ELR (cell line): ENCODE measurements at places on chromosomes 12 and 14.
A peak's percentile ranks its signal among the peaks of the same experiment; 100 is the strongest.

- DNase-seq, result no peak
Measured at GRCh38 chr12:69243099-69244084, 4.0 kb downstream of the CPSF6 start.

DNA sequence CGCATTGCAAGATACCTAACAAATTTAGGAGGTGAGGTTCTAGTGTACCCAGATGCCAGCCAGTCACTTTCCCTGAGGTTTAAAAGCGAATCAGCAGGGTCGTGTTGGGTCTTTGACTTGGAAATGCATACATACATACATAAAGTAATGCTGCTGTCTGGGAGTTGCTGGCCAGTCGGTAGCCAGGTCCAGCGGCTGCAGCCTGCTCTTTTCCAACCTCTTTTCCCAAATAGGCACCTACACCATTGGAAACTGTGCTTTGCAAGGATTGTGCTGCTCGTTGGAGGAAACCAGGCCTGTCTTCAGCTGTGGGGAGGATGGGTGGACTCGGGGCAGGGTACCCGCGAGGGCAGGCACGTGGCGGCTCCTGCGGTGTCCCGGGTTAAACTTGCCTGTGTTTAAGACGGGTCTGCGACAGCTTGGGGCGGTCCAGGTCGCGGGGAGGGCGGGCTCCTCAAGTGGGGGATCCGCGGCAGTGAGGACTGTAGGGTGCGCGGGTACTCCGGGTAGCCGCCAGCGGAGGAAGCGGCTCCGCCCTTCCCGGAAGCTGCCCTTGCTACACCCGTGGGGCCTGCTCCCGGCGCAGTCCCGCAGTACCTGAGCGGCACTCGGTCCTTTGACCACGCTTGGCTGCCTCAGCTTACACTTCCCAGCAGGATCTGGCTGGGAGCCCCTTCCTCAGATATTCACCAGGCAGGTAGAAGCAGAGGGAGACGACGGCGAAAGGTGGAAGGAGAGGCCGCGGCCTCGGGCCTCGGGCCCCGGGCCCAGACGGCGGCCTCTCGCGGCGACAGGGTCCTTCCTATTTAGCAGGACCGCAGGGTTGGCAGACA lies 2.7 kb downstream of the TTC6 start:
- DNase-seq, result no peak

- no peak for DNase-seq
Measured at GRCh38 chr12:124750149-124750656, 113.5 kb downstream of the SCARB1 start.

- no peak for DNase-seq
Measured at GRCh38 chr14:36879558-36879957, 217.9 kb downstream of the PAX9 start.

DNA sequence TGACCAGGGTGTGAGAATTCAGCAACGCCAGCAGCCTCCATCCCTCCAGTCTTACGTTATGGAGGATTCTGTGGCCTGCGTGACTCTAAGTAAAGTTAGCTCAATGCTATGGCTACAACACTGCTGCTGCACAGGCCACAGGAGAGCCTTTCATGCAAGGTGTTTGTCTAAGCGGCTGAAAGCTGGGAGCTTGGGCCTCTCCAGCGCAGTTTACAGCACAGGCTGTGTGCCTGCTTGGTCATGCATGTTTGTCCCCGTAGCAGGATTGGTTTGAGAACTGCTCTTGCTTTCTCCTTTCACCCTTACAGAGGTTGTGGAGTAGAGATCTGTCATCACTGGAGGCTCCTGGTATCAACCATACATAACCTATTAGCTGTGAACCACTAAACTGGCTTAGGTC lies 113.1 kb upstream of the TMCC3 start:
- no peak for DNase-seq

DNA sequence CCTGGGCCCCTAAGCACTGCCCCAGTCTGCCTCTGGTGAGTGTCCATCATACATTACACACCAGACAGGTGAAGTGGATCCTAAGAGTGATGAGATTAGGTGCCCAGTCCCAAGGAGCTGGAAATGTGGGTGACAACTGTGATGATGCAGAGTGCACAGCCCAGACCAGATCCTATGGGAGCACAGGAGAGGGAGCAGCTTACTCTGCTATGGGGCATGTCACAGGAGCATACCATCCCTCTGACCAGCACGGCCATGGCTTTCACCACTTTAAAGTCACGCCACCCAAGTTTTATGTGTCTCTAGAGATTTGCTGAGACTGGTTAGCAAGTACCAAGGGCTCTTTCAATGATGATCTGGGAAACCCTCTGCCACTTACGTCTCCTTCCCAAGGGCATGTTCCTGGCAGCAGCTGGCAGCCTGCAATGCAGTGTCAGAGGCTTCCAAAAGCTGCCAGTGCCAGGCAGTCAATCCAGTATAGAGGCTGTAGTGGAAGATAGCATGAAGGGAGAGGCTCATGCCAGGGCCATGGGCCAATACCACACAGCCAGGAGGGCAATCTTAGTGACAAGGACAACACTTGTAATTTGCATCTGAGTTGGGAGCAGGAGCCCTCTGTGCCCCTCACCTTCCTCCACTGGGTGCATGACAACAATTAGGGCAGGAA lies 40.2 kb downstream of the STAB2 start:
- no peak for DNase-seq

DNA sequence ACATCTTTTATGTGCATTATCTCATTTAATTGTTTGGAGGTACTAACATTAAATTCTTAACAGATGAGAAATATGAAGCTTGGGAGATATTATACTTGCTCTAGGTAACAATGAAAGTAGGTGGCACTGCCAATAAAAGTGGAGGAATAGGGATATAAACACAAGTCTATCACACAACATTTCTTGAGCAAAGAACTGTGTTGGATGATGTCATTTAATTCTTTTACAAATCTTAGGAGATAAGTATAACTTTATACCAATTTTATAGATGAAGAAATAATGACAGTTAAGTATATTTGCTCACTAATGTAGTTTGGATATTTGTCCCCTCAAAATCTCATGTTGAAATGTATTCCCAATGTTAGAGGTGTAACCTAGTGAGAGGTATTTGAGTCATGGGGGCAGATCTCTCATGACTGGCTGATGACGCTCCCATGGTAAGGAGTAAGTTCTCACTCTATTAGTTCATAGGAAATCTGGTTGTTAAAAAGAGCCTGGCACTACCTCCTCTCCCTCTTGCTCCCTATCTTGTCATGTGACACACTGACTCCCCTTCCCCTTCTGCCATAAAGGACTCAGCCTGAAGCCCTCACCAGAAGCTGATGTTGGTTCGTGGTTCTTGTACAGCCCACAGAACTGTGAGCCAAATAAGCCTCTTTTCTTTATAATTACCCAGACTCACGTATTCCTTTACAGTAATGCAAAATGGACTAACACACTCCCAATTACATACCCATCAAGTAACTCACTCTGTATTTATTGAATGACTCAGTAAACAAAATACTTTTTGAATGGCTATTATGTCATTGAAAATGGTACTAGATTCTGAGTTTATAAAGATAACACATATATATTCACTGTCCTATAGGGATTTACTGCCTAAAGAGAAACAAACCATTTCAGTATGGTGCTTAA lies 146.8 kb upstream of the KITLG start:
- DNase-seq, result peak; percentile 81

- DNase-seq, result no peak
Measured at GRCh38 chr12:132685400-132685799, 1.7 kb downstream of the POLE start.

- DNase-seq, result no peak
Measured at GRCh38 chr14:70415788-70416187, 1.1 kb downstream of the SYNJ2BP start.

DNA sequence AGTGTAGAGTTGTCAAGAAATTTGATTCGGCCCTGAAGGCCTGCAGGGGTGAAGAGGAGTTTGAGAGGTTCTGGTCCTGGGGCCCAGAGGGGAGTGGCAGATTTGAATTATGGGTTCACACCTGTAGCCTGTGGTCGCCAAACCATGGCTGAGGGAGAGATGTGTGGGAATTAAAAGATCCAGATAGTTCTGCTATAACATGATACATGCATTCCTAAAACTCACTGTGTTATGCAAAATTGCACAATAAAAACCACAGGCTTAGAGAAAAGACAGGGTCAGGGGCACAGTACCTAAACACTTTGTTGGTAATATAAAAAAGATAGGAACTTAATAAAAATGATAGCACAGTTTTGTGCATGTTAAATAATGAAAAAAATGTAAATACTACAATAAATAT lies 106.2 kb downstream of the TMEM30B start:
- peak; percentile 76 for DNase-seq

GRCh38 chr12:105334582-105334981 lies 4.1 kb downstream of the C12orf75 start:
- DNase-seq, result peak; percentile 92

DNA sequence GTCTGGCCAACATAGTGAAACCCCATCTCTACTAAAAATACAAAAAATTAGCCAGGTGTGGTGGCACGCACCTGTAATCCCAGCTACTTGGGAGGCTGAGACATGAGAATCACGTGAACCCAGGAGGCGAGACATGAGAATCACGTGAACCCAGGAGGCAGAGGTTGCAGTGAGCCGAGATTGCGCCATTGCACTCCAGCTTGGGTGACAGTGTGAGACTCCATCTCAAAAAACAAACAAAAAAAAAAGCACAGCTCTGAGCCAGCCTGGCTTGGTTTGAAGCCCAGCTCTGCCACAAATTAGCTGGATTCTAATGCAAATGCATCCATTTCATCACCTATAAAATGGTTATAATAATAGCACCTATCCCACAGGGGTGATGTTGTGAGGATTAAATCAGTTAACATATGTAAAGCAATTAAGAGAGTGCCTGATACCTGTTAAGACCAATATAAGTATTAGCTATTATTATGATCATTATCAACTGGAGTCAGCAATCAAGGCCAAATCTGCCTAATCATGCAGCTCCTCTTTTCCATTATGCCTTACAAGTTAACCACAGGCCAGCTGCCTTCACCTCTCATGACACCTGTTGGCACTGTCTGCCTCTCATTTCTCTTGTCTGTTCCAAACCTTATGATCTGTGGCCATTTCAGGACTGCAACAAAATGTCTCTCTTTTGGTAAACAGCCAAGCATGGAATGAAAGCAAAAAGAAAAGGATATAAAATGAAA lies 2.1 kb downstream of the GNPTAB start:
- no peak for DNase-seq

GRCh38 chr14:28361486-28361885 lies 405.1 kb upstream of the FOXG1 start:
- DNase-seq, result no peak

DNA sequence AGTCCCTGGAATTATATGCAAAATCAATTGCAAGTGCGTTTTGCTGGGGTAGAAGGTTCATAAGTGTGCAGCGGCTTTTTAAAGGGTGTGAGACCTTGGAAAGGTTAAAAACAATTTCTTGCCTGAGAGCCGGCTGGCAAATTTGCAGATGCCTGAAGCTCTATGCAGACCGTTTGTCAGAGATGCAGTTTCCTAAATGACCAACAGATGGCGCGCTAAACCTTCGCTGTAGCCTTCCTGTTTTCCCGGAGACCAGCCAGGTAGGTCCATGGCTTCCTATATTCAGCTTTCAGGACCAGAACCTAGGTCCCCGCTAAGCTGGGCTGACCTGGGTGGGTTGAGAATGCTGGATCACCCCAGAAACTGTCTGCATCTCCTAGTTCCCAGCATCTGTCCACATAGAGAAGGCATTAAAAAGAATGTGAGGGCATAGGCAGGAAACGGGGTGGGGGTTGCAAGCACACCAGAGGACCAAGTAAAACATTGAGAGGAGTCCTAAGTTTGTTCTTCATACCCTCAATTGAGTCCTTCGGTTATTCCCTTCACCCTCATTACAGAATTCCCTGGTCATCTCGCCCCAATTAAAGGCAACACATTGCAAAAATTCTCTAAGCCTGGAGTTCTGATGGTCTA lies 5.7 kb upstream of the NOS1 start:
- peak; percentile 72 for DNase-seq

DNA sequence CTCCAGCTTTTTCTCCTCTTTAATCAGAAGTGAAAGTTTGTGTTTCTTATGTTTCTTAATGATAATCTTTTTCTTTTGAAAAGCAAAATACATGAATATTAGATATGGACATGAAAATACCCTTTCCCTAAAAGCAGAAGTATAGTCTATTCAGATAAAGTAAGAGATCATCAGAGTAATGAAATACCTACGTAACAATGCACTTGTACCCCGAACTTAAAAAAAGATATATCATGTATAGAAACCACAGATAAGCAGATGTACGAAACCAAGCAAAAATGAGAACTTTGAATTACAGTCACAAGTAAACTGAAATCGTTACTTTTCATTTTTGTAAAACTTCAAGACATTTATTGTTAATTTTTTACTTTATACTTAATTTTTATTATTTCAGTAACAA lies 1.5 kb upstream of the GPR65 start:
- DNase-seq, result no peak

DNA sequence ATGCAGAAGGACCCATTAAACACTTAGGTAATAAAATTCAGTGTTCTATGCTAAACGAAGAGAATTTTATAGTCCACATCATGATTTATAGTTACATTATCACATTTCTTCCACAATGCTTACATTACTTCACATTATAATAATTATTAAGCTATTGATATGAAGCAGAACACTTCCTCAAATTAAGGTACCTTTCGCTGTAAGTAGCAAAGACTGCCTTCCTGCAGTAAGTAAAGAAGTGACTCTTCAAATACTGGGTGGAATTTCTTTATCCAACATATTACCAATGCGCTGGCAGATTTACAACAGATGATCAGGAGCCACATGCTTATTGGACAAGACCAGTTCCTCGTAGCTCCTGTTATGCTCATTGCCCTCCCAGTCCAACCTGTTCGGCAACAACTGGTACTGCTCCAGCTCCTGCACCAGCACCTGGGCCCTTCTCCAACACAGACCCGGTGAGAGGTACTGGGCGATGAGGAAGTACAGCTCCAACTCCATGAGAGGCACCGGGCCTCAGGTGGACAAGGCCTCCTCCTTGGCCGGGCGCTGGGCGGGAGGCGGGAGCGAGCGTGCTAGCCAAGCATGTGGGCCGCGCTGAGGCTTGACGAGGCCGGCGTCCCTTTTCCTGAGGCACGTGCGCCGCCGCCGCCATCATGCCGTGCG lies 210.7 kb upstream of the ATP2B1 start:
- DNase-seq, result no peak

DNA sequence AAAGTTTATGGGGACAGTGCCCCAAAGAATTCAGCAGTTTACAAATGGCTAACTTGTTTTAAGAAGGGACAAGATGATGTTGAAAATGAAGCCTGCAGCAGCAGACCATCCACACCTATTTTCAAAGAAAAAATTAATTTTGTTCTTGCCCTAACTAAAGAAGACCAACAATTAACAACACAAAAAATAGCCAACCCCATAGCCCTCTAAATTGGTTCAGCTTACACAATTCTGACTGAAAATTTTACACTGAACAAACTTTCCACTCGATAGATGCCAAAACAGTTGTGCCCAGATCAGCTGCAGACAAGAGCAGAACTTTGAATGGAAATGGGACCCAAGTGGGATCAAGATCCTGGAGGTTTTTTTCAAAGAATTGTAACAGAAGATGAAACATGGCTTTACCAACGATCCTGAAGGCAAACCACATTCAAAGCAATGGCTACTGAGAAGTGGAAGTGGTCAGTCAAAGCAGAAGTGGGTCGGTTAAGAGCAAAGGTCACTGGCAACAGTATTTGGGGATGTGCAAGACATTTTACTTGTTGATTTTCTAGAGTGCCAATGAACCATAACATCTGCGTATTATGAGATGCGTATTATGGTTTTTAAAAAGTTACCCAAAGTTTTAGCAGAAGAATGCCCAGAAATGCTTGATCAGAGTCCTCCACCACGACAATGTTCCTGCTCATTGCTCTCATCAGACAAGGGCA lies 30.0 kb downstream of the SLC39A9 start:
- no peak for DNase-seq

- DNase-seq, result peak; percentile 91
Measured at GRCh38 chr12:41521872-41522379, 333.8 kb downstream of the PDZRN4 start.

GRCh38 chr12:53868511-53868986 lies 70.1 kb upstream of the HOXC13 start:
- DNase-seq, result peak; percentile 11
